Esophagus mucosa (tissue), 1 donor: ENCODE measurements at places on chromosomes 5 and 9. TPM values are rescaled to one million over a fixed set of nuclear protein-coding genes. Genes with fewer than 3 reads are reported as not detected.

PCDHB14 gene
- total RNA-seq, result 2.0 TPM

CMYA5 gene
- total RNA-seq, result 0.36 TPM

CRHBP gene
- total RNA-seq, result 0.36 TPM

C9orf50 gene
- not detected for total RNA-seq

DDX46 gene
- 32.8 TPM for total RNA-seq

INVS gene
- total RNA-seq, result 8.6 TPM

GGTA1 gene
- 7.1 TPM for total RNA-seq

IFNE gene
- 5.6 TPM for total RNA-seq

ZDHHC11 gene
- total RNA-seq, result 11.2 TPM

DNA sequence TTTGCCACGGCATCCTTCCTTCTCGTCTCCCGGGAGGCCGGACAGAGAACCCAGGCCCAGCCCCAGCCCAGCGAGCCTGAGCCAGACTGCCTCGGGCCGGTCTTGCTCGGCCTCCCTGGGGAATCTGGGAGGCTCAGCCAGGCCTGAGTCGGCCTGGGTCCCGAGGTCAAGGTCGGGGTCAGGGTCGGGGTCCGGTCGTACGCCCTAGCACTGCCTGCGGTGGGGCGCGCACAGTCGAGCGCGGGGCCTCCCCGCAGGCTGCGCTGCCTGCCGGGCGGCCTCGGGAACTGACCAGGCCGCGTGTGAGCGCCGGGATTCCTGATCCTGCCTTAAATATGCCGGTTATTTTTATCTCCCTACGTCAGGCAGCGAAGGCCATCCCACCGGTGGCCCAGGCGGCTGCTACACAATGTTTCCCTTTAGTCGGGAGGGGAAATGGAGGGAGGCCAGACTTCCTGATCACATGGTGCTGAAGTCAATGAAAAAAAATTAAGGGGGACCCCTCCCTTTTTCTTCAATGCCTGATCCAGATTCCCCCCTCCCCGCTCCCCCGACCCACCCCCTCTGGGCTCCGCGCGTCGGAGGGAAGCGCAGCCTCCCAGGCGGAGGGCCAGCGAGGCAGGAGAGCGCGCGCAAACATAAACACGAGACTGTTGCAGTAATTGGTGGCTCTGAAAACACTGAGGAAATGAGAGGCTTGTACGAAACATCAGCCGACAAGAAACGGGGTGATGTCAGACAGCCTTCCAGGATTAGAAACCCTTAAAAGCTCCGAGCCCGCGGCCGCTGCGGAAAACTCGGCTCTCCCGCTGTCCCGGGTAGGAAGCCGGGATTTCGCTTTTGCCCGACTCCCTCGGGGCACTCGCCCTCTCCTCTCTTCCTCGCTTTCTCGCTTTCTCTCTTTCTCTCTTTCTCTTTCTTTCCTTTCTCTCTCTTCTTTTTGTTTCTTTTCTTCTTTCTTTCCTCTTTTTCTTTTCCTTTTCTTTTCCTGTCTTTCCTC is 148.2 kb upstream of the KLF4 start:
- ATAC-seq, result peak; percentile 80

DNA sequence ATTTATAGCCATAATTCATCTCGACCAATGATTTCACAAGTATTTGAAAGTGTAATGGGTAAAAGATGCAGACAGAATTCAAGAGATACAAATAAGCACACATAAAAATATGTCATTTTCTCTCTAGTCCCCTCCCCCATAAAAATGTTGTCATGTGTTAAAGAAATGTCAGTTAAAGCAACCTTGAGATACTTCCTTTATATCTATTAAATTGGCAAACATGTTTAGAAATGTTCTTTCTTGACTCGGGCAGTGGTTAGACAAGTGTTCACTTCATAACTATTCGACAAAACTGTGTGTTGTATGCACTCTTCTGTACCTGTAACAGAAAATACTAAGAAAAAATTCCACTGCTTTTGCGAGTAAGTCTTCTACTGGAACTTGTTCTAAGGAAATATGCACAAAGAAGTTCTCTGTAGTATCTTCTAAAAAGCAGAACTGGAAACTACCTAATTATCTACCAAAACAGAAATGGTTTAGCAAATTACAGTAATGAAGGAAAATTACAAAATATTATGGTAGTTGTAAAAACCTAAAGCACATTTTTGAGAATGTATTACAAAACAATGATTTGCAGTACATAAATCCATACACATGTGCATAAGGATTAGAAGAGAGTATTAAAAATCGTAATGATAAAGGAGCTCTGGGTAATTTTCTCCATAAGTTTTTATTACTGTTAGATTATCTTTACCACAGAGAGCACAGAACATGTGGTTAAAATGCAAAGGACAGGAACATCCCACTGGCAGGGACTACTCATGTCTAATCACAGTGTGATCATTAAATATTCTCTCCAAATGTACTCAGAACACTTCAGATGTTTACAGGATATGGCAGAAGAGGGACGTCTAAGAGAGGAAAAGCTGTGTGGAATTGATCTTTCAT is 35.9 kb downstream of the FBXW2 start:
- no peak for ATAC-seq

DNA sequence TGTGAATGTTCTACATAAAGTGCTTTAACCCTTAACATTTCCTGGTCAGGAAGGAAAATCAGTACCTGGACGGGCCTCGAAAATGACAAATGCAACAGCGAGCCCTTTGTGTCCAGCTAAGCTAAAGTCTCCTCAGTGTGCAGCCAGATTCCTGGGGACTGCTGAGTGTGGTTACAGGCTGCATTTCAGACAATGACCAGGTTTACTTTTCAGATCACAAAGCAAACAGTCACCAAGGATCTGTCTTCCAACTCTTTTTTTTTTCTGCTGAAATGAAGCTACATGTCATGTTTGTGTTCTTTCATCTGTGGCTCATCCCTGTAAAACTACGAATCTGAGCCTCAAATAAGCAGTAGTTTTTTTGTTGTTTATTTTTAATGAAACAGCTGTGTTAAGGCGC is 20.8 kb downstream of the SLC46A2 start:
- ATAC-seq, result no peak

DNA sequence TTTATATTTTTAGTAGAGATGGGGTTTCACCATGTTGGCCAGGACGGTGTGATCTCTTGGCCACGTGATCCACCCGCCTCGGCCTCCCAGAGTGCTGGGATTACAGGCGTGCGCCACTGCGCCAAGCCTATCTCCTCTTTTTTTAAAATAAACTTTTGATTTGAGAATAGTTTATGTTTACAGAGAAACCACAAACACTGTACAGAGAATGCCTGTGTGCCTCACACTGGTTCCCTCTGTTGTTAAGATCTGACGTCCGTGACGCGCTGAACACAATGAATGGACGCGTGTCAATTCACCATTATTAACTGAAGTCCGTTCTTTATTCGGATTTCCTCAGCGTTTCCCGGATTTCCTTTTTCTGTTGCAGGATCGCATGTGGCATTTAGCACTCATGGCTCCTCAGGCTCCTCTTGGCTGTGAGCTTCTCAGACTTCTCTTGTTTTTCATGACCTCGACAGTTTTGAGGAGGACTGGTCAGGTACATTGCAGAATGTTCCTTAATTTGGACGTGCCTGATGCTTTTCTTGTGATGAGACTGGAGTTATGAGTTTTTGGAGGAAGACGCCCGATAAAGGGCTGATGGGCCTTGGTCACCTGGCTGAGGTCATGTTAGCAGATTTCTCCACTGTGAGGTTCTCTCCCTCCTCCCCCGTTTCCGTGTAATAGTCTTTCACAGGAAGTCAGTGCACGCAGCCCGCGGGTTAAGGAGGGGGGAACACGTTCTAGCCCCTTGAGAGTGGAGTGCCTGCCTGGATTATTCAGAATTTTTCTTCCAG is 69.6 kb downstream of the ANKRD33B start:
- no peak for ATAC-seq

GRCh38 chr9:82764061-82764668 is 298.8 kb downstream of the RASEF start:
- no peak for ATAC-seq

DNA sequence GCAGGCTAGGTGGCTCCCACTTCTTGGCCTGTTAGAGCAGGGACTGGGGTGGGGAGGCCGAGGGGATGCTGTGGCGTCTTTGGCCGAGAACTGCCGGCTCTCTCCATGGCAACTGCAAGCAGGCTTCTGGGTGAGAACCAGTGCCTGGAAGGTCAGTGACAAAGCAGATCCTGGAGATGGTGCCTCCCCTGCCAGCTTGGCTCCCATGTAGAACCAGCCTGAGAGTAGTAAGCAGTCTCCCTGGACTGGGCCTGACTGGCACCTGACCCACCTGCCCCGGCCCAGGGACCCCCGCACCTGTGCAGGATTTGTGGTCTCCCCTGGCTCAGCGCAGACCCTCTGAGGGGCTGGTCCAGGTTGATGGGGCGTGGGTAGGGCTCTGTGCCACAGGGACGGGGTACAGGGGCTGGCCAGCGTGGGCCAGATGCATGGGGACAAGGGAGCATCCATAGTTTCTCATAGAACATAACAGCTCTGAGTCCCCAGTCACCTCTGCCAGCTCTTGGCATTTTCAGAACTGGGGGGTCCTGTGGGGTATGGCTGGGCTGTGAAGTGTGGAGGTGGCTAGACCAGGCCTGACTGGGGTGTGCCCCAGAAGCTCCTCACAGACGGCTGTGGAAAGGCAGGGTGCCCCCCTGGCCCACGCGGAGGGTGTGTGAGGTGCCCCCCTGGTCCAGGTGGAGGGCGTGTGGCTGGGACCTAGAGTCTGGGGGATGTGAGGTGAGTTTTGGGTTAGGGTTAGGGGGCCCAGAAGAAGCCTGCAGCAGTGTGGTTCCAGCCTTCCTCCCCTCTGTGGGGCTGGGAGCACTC is 22.2 kb downstream of the CACNA1B start:
- ATAC-seq, result no peak

DNA sequence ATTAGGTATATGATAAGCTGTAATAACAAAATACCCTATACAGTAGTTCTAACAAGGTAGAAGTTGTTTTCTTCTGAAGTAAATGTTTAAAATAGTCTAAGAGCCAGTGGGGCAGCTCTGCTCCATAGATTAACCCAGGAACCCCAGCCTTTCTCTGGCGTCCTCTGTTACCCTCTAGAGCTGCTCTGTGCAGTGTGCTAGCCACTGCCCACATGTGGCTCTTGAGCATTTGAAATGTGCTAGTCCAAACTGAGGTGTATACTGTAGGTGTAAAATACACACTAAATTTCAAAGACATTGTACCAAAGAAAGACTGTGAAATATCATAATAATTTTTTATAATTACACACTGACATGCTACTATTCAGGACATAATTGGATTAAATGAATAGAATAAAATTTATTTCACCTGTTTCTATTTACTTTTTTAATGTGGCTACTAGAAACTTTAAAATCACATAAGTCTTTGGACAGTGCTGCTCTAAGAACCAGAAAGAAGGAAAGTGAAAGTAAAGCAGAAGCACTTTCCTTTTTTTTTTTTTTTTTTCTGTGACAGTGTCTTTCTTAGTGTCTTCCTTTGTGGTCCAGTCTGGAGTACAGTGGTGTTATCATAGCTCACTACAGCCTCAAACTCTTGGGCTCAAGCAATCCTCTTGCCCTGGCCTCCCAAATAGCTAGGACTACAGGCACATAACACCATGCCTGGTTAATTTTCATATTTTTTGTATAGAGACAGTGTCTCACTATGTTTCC is 39.3 kb downstream of the RAI14 start:
- no peak for ATAC-seq

DNA sequence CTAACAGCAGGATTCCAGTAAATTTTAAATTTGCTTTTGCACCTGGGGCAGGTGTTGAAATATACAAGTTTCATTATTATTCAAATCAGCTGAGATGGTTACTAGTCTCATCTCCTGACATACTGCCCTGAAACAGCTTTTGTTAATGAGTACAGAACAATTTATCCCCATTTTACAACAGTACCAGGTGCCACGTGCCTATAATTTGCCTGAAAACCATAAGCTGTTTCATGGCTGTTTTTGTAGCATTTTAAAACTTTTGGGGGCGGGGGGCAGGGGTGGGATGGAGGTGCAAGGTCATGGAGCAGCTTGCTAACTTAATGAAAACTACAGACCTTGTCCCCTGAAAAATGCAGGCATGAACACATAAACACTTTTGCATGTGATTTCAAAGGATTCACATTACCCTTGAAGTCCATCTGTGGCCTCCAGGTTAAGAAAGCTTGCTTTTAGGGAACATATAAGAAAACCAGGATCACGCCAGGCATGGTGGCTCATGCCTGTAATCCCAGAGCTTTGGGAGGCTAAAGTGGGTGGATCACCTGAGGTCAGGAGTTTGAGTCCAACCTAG is 42.1 kb downstream of the TIMD4 start:
- ATAC-seq, result no peak

- peak; percentile 24 for ATAC-seq
Observed at GRCh38 chr5:54534191-54535004, 16.8 kb downstream of the SNX18 start.

- ATAC-seq, result peak; percentile 83
Observed at GRCh38 chr9:105457560-105458294, 9.9 kb downstream of the FSD1L start.

DNA sequence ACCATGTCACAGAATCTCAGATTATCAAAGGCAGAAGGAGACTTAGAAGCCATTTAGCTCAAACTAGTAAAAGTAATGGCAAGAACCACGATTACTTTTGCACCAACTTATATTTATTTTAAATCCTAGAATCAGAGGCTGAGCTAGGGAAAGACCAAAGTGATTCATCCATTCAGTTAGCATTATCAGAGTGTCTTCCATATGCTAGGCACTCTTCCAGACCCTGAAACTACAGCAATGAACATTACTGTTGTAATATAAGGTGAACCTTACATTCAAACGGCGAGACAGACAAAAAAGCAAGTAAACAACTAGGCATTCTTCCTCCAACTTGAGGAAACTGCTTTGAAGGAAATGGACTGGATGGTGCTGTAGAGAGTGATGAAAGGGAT is 7.9 kb downstream of the PDE6A start:
- ATAC-seq, result no peak

- no peak for ATAC-seq
Observed at GRCh38 chr5:53359916-53360517, 120.4 kb upstream of the FST start.

DNA sequence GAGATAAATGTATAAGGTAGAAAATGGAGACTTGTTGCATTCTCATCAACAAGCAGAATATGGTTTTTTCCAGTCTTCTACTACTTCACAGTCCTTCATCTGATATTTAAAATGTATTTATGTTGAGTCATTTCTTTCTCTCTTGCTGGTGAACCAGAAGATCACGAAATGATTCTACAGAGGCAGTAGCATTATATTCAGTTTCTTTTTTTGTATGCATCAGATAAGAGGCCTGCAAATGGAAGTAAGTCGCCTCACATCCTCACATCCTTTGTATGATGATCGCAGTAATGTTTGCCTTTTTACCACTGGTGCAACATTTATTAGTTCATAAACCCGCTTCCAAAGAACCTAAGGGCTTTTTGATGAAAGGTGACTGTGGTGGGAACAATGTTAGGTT is 22.1 kb upstream of the IL13 start:
- no peak for ATAC-seq

DNA sequence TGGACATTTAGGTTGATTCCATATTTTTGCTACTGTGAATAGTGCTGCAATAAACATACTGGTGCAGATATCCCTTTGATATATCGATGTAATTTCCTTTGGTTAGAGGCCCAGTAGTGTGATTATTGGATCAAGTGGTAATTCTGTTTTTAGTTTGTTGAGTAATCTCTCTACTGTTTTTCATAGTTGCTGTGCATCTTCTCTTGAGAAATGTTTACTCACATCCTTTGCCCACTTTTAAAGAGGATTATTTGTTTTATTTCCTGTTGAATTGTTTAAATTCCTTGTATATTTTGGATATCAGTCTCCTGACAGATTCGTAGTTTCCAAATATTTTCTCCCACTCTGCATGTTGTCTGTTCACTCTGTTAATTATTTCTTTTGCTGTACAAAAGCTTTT is 352.6 kb upstream of the TARS1 start:
- no peak for ATAC-seq

- ATAC-seq, result peak; percentile 12
Observed at GRCh38 chr9:95090023-95090791, 227.3 kb downstream of the FANCC start.

- no peak for ATAC-seq
Observed at GRCh38 chr9:103649086-103649485, 445.0 kb upstream of the SMC2 start.
